Activated naive CD4-positive, alpha-beta T cell (primary cell): ENCODE measurements at places on chromosomes 7 and 10.

DNA sequence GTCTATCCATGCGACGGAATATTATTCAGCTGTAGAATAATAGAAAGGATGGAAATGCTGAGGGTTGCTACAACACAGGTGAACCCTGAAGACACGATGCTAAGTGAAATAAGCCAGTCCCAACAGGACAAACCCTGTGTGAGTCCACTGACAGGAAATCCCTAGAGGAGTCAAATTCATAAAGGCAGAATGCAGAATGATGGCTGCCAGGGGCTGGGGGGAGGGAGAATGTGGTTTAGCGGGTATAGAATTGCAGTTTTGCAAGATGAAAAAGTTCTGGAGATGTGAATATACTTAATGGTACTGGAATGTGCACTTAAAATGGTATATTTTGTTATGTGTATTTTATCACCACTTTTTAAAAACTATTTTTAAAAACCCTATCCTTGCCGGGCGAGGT is 36.9 kb upstream of the DOCK1 start:
- DNase-seq, result no peak

GRCh38 chr10:11009471-11010308 is 8.0 kb upstream of the CELF2 start:
- DNase-seq, result no peak

DNA sequence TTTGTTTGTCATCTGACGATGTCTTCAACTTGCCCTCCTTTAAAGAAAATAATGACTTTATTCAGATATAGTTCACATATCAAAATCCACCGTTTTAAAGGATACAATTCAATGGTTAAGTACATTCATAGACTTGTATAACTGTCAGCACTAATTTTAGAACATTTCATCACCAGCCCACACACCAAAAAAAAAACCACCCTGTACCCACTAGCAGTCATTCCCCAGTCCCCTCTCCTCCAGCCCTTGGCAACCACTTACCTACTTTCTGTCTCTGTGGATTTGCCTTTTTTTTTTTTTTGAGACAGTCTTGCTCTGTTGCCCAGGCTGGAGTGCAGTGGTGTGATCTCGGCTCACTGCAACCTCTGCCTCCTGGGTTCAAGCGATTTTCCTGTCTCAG is 5.3 kb upstream of the HILPDA start:
- DNase-seq, result no peak

- no peak for DNase-seq
These were observed 557 bp upstream of the TAX1BP1 start for GRCh38 chr7:27739301-27739908.

GRCh38 chr7:1377111-1377909 is 82.0 kb downstream of the MICALL2 start:
- DNase-seq, result no peak
